ENCODE measurements at places on chromosomes 2 and 18. TPM values are rescaled to one million over a fixed set of nuclear protein-coding genes. Genes with fewer than 3 reads are reported as not detected.

Gene STAT4
- 0.23 TPM for total RNA-seq

Gene IFIH1
- total RNA-seq = 4.7 TPM

Gene PLA2R1
- total RNA-seq = 0.40 TPM

Gene CREB1
- 36.1 TPM for total RNA-seq

Gene CACNB4
- 0.98 TPM for total RNA-seq

Gene SCN7A
- total RNA-seq = not detected

DNA sequence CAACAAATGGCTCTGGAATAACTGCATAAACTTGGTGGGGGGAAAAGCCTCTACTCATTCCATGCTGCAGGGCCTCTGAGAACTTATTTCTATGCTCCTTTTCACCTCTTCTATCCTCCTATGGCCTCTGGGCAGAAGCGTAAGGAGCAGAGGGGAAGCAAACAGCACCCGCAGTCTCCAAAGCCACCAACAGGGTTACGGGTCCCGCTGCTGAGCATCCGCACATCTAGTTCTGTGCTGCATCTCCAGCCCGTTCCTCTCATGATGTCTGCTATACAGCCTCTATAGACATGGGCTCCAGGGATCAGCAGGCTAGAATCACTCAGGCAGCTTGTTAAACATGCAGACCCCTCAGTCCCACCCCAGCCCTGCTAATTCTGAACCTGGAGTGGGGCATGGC, 25.9 kb downstream of the PSTPIP2 start:
- DNase-seq = no peak
- no peak overlapping the region for H3K27ac ChIP-seq
- no peaks in the 10 kb centered on the region for H3K4me1 ChIP-seq
- no peaks in the 10 kb centered on the region for H3K27me3 ChIP-seq

DNA sequence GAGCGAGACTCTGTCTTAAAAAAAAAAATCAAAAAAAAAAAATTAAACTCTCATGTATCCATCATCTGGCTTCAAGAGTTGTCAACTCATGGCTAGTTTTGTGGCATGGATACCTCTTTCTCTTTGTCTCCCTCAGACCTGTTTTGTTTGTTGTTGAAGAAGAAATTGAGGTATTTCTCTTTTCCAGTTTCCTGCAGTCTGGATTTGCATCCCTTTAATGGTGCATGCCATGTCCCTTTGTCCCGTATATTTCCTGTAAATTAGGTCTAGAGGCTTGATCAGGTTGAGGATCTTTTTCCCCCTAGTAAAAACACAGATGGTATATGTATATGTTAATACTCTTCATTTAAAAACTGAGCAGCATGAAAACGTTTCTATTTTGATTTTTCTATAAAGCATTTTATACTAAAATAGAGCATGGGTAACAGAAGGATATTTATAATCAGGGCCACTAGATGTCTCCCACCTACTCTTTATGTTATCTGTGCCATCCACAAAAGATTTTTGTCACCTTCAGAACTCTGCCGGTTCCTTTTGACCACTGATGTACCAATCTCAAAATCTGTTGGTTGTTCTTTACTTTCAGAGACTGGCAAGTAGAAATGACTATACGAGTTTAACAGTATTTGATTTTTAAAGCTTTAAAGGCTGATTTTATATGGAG, 80.1 kb downstream of the GALNT1 start:
- no peak overlapping the region for H3K4me3 ChIP-seq
- no peaks in the 10 kb centered on the region for H3K4me1 ChIP-seq
- DNase-seq = no peak
- H3K36me3 ChIP-seq = no peaks in the 10 kb centered on the region

DNA sequence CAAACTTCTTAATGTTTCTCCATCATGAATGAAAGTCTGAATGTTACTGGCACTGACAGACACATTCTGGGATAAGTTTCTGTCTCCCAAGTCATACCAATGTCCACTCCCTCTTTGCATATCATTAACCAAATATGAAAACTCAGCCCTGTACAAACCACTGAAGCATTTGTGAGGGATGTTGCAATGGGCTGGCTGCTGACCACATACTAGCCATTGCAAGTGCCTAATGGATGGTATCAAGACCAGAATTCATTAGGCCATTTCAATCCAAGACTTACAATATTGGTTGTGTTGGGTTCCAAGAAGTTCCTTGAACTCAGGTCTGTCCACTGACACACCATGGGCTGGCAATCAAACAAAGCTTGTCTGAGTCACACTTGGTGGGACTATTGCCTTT, 73.8 kb downstream of the CBLN2 start:
- DNase-seq = no peak
- H3K27me3 ChIP-seq = no peaks in the 10 kb centered on the region
- no peaks in the 10 kb centered on the region for H3K36me3 ChIP-seq
- no peak overlapping the region for H3K4me3 ChIP-seq
- H3K4me1 ChIP-seq = no peaks in the 10 kb centered on the region
- H3K27ac ChIP-seq = no peak overlapping the region

DNA sequence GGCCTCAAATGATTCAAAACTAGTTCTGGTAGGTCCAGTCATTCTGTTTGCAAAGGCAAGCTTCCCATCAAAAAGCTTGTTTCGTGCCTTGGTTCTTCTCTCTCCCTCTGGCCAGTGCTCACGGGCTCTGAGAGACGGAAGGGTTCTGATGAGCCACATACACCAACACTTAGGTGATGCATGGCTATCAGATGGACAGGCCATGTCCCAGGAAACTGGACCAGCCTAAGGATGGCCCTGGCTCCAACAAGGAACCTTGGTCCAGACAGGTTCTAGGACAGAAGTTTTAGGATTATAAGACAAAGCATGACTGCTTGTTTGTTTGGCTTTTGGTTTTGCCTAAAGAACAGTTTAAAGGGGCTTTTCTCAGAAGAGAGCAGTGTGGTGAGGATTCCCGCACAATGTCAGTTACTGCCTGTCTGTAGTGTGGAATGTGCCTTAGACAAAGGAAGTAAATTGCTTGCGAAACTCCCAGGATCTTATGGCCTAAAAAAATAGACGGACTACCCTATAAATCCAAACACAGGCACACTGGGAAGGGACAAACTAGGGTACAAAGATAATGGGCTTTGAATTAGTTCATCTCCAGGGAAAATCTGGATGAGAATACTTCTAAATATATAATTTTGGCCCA, 10.3 kb downstream of the CYP1B1 start:
- no peak overlapping the region for H3K4me3 ChIP-seq
- H3K36me3 ChIP-seq = peaks cover 40% of the 10 kb centered on the region
- no peak for DNase-seq
- H3K27ac ChIP-seq = no peak overlapping the region

- no peaks in the 10 kb centered on the region for H3K27me3 ChIP-seq
- peak; percentile 68 for DNase-seq
- peak overlapping the region; percentile 53 for H3K27ac ChIP-seq
- H3K4me3 ChIP-seq = no peak overlapping the region
Measured at GRCh38 chr2:196239622-196240587, 68.5 kb upstream of the STK17B start.

- DNase-seq = no peak
- H3K36me3 ChIP-seq = no peaks in the 10 kb centered on the region
- H3K27me3 ChIP-seq = no peaks in the 10 kb centered on the region
- H3K4me3 ChIP-seq = no peak overlapping the region
- H3K27ac ChIP-seq = no peak overlapping the region
- peaks cover 13% of the 10 kb centered on the region for H3K4me1 ChIP-seq
Measured at GRCh38 chr2:20191714-20192569, 33.0 kb downstream of the SDC1 start.

GRCh38 chr18:59546188-59546587, 151.0 kb downstream of the CCBE1 start:
- no peak overlapping the region for H3K4me3 ChIP-seq
- H3K27ac ChIP-seq = no peak overlapping the region
- no peaks in the 10 kb centered on the region for H3K4me1 ChIP-seq
- H3K27me3 ChIP-seq = no peaks in the 10 kb centered on the region
- DNase-seq = no peak

DNA sequence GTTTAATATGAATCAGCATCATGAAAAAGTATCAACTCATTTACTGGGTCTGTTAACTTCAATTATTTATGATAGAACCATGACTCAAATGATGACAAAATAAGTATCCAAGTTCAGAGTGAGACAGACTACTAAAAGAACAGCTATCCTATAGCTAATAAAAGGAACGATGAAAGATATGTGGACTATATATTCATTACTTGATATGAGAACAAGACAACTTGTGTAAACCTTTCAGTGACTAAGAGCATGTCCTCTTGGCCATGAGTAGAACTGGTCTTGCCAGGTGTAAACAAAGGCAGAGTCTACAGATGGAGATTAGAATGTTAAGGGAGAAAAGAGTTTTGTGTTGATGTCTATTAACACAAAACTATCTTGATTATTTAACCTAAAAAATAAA, 360.4 kb upstream of the ZC3H15 start:
- H3K4me3 ChIP-seq = no peak overlapping the region
- no peaks in the 10 kb centered on the region for H3K36me3 ChIP-seq
- DNase-seq = no peak
- H3K27me3 ChIP-seq = no peaks in the 10 kb centered on the region
- H3K27ac ChIP-seq = no peak overlapping the region

DNA sequence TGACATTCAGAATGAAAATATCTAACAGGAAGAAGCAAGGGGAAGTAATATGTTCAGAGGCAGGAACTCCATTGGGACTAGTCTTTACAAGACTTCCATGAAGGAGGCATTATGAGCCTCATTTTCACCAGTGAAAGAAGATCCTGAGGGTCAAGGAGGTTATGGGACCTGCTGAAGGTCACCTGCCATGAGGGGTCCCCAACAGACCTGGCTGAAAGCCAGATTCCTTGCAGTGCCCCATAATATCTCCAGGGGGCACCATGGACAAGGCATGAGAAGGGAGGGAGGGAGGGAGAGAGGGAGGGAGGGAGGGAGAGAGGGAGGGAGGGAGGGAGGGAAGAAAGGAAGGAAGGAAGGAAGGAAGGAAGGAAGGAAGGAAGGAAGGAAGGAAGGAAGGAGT, 27.9 kb downstream of the XDH start:
- H3K4me3 ChIP-seq = no peak overlapping the region
- no peaks in the 10 kb centered on the region for H3K27me3 ChIP-seq
- no peak for DNase-seq
- H3K4me1 ChIP-seq = peaks cover 46% of the 10 kb centered on the region
- H3K27ac ChIP-seq = no peak overlapping the region
- peaks cover 9% of the 10 kb centered on the region for H3K36me3 ChIP-seq

GRCh38 chr2:98372579-98372978, 26.3 kb downstream of the CNGA3 start:
- no peaks in the 10 kb centered on the region for H3K4me1 ChIP-seq
- no peak overlapping the region for H3K27ac ChIP-seq
- no peak overlapping the region for H3K4me3 ChIP-seq
- H3K27me3 ChIP-seq = peaks cover 10% of the 10 kb centered on the region

DNA sequence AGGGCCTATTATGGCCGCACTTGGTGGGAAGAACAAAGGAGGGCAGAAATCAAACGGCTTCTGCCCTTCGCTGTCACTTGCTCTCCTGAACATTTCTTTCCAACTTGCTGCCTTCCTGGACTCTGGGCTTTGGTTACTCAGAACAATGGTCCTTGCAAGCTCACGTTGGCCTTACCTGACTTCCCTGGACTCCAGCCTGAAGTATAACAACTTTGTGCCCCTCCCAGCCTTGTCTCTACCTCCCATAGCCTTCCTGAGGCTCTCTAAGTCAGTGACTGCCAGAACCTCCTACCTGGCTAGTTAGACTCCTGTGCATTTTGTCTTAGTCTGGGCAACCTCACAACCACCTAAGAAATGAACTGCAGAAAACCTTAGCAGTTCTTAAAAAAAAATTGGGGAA, 30.2 kb upstream of the ITPRID2 start:
- no peaks in the 10 kb centered on the region for H3K36me3 ChIP-seq
- no peak overlapping the region for H3K27ac ChIP-seq
- no peak for DNase-seq
- H3K4me1 ChIP-seq = peaks cover 8% of the 10 kb centered on the region

DNA sequence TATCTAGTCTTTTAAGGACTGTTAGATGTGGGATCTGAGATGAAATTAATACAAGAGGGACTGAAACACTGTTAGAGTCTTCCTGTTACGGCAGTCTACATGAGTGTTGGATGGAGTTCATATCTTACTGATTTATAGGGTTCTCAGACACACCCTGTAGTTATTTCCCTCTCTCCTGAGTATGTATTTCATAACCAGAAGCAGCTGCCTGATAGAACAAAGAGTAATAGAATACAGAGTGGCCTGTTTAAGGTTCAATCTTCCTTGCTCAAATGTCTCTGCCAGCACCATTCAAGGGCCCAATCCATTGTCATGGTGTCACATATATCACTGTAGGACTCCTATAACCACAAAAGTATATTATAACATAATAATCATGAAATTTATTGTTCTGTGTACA, 1229.1 kb upstream of the ACVR2A start:
- no peak overlapping the region for H3K4me3 ChIP-seq
- H3K4me1 ChIP-seq = no peaks in the 10 kb centered on the region
- H3K36me3 ChIP-seq = no peaks in the 10 kb centered on the region
- no peaks in the 10 kb centered on the region for H3K27me3 ChIP-seq
- DNase-seq = no peak

DNA sequence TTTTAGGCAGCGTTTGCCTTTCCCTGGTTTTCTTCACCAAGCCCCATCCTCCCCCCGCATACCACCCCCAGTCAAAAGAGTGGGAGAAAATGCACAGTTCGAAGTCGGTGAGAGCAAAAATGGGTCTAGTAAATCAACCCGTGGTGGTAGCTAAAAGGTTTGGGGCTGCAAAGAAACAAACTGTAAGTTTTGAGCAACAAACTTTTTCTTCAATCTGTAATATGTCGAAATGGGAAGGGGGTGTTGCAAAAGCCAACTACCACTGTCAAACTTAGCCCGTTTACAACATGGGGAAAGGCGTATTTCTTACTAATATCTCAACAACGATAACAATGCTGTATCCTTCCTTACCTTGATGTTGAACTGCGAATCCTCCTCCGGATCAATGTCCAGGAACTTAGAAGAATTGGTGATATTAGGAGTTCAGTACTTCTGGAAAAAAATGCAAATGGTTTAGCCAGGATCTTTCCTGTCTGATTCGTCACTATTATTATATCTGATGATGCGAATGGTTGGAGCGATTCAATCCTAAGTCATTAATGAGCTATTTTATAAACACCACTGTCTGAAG, 2.4 kb upstream of the SATB2 start:
- H3K27ac ChIP-seq = peak overlapping the region; percentile 78
- H3K27me3 ChIP-seq = 0 out of 2 replicates have a peak, but pooled peaks cover 4% of the 10 kb centered on the region
- no peaks in the 10 kb centered on the region for H3K36me3 ChIP-seq
- H3K4me1 ChIP-seq = peaks cover 19% of the 10 kb centered on the region
- DNase-seq = no peak

DNA sequence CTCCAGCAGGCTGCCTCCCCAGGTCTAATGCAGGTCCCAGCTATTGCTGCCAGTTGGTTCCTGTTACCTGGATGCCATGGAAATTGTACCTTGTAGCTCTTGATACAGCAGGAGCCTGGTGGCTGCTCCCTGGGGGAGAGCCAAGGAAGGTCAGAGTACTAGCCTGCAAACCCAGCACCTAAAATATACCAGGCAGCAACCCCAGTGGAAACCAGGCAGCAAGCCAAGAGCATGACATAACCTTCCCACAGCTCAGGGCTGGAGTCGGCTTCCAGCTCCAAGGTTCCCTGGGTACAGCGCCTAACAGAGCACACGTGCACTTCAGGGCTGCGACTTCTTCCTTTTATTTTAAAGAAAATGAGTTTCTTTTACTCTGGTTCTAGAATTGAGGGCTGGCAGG, 30.3 kb downstream of the TNP1 start:
- H3K4me3 ChIP-seq = no peak overlapping the region
- no peaks in the 10 kb centered on the region for H3K4me1 ChIP-seq
- DNase-seq = peak; percentile 26
- no peak overlapping the region for H3K27ac ChIP-seq
- H3K27me3 ChIP-seq = no peaks in the 10 kb centered on the region

Data from PC-9 (cell line).